Kidney epithelial cell (primary cell): ENCODE measurements at places on chromosomes 5 and 9.

DNA sequence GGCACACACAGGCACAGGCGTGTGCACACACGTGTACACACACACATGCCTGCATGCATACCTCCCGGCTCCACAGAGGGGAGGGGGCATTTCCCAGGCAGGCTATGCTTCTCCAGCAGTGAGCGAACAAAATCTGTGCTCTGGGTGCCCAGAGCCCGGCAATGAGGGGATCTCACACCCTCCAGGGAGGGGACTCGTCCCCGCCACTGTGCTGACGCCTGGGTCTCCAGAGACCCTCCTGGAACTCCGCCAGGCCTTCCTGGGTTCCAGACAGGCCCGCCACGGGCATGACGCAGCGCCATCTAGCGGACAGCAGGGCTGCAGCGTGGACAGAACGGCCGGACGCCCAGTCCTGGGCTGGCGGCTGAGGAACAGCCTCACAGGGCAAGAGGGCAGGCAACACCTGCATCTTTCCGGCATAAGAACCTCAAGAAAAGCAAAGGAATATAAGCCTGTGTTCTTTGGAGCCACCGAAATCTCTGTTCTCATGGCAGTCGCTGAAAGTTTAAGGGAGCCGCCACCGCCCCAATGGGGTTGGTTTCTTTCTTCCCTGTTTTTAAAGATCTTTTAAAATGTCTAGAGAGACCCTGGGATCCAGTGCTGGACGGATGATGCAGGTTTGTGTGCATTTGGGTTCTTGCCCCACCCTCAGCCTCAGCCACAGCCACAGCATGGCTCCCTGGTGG lies 135.6 kb upstream of the PPP1R26 start:
- no peak for DNase-seq

GRCh38 chr9:88949425-88949824 lies 41.8 kb upstream of the S1PR3 start:
- DNase-seq, result no peak

DNA sequence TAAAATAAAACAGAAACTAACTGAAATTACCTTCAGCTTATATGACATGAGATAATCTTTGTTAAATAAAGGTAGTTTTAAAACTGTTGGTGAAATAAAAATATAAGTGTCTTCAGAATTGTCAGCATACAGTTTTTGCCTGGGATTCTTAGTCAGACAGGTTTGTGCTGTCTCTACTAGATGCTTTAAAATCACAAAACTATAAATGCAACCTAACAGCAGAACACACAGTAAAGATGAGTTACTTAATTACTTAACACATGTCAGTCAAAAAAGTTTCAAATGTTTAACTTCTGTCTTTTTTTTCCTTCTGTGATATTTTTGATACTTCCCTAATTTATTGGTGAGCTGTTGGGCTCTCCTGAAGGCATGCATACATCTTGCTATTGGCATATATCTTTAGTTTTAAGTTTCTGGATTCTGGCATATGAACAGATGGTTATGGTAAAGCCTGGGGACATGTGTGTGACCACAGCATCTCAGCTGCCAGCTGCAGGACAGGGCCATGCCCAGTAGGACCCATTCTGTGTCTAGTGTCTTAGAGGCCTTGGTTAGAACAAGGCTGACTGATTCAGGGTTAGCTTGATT lies 231.1 kb upstream of the NUDT12 start:
- no peak for DNase-seq

- peak; percentile 57 for DNase-seq
Observed at GRCh38 chr9:115694014-115694413, 459.6 kb upstream of the PAPPA start.

GRCh38 chr5:133114933-133115310 lies 63.1 kb downstream of the HSPA4 start:
- no peak for DNase-seq
